ENCODE measurements at places on chromosomes 6 and 20.
A peak's percentile ranks its signal among the peaks of the same experiment; 100 is the strongest.

DNA sequence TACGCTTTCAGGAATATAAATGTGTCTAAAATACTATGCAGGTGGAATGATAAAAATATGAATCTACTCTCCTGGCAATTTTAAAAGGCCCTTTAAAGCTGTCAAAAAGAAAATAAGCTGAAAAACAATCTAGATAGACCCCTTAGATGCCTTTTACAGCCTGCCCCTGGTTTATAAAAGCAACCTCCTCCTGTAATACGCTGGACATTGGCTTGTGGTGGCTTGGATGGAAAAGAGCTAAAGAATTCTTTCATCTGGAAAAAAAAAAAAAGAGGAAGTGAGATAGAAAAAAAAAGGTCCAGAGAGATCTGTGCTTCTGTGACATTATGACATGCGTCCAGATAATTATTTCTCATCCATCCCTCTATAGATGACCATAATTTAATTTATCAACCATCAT, 115.9 kb upstream of the NRSN1 start:
- no peak for DNase-seq

- DNase-seq = no peak
These were observed 45.7 kb downstream of the MDGA1 start for GRCh38 chr6:37651991-37652390.

- DNase-seq = no peak
These were observed 31.7 kb downstream of the UTRN start for GRCh38 chr6:144316862-144317195.

DNA sequence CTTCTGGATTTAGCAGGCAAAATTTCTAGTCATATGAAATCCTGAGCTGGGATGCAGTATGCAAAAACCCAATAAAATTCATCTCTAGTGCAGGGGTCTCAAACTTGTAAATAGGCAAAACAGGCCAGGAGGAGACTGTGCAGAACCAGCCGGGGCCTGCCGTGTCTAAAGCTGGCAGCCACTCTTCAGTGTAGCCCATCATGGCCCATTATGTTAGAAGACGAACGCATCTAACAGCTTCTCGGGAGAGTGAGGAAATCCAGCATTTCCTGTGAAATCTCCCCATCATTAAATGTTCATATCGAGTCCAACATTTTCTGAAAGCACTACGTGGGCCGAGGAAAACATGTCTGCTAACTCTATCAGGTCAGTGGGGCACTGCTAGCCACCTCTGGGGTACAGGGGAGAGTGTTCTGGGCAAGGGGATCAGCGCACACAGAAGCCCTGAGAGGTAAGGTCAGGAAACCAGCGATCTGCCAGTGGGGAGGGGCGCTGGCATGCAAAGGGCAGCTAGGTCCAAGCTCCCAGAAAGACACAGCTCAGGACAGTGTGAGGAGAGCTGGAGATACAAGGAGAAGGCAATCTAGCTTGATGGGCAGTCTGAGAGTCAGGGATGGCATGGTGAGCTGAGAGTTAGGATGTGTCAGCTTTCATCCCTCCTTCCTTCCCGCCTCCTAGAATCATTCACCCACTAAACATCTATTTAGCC, 144.2 kb downstream of the PREX1 start:
- no peak for DNase-seq

DNA sequence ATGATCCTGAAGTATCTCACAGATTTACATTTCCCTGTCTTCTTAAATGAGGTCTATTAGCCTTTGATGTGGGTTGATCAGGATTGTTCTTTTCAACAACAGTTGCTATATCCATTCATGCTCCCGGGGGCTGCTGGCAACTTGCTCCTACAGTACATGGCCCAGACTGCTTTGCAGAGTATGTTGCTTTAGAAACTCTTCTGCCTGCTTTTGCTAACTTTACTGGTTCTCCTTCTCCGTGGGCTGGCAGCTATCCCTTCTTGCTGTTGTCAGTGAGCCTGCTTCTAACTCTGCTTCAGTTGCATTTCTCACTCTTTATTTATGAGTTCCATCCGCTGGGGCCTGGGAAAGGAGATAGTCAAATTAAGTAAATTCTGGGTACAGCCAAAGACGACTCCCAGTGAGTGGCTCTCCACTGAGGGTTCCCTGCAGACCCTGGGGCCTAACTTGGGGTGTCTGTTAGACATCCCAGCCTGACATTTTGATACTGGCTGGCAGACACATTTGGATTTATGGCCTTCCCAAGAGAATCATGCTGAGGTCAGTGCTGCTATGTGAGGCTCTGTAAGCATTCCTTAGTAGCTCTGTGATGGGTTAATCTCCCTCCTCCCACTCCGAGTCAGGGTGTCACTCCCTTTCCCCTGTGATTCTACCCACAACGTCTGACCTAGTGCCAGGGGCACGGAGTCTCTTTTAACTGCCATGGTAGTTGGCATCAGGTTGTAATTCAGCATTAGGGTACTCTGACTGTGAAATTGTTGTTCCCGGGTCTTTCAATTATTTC, 73.6 kb downstream of the SLX4IP start:
- DNase-seq = no peak

- peak; percentile 20 for DNase-seq
These were observed 1.0 kb downstream of the AFDN start for GRCh38 chr6:167827583-167828324.

GRCh38 chr6:22025468-22026163, 271.2 kb downstream of the PRL start:
- DNase-seq = no peak

Data from stimulated activated CD4-positive, alpha-beta T cell treated with anti-CD3 and anti-CD28 coated beads, Interleukin-4, amount 100 ng/mL, for 4 hours (primary cell).